Skin of body (tissue), 3 donors: ENCODE measurements at places on chromosomes 3 and 15. TPM values are rescaled to one million over a fixed set of nuclear protein-coding genes. Genes with fewer than 3 reads are reported as not detected.

DNA sequence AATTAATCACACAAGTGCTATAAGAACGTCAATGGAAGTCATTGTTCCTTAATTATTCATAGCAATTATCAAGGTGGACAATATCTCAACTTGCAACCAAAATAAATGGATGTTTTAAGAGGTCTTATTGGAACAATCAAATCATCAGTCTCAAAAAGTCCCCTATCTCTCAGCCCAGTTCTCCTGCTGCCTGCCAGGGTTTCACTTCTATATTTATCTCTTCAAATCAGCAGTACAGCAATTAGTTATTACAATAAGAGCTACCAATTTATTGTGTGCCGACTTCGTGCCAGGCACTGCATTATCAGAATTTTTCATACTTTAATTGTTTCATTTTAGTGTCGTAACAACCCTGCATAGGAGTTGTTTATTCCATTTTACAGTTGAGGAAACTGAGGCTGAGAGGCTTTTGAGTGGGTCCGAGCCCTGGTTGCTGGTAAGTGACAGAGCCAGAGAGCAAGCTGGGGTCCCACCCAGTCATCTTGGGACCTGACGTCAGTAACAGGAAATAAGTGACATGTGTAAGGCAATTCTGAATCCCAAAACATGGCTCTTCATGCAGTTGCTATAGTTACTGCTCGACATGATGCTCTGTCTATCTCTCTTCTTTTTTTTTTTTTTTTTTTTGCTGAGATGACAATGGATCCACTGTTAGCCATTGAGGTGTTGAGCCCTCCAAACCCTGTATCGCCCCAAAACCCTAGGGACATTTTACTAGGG is 8.8 kb upstream of the KCTD6 start:
- DNase-seq: no peak

DNA sequence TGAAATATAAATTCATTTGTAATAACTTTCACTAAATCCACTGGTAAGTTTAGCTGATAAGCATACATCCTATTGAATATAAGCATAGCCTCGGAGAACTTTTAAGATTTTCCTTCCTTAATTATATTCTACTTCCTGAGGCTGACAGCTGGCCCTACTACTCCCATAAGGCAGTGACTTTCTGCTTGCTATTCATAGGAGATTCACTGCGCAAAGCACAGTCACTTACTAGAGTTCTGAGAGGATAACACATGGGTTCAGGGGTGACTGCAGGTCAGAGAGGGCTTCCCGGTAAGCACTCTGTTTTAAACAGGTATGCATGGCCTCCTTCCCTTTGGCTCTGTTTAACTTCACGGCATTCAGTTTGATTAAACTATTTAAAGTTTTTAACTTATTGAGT is 75.8 kb downstream of the FAIM start:
- no peak for DNase-seq

DNA sequence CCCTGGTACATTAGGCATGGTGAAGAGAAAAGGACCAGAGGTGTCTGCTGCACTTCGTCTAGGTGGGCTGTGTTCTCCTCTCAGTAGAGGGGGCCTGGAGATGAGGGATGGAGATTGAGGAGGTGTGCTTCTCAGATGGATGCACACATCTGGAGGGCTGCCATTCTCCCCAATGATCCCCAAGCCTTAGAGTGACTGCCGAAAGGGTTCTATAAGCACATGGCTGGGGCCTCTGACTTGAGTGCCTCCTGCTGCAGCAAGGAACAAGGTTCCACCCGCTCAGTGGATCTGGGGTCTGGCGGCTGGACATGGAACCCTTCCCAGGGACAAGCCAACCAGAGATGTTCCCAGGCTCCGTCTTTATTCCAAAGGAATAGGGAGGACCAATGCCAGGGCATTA is 66.8 kb downstream of the CPN2 start:
- no peak for DNase-seq

- DNase-seq: no peak
Measured at GRCh38 chr3:66378256-66378655, 122.6 kb downstream of the LRIG1 start.

The ADAMTS17 gene
- 17.0 TPM for total RNA-seq

The SLC12A1 gene
- not detected for total RNA-seq

The LMAN1L gene
- 0.20 TPM for total RNA-seq

The ASB14 gene
- 0.10 TPM for total RNA-seq
